ENCODE measurements at places on chromosomes 11 and 22. TPM values are rescaled to one million over a fixed set of nuclear protein-coding genes. Genes with fewer than 3 reads are reported as not detected.
A peak's percentile ranks its signal among the peaks of the same experiment; 100 is the strongest.

DNA sequence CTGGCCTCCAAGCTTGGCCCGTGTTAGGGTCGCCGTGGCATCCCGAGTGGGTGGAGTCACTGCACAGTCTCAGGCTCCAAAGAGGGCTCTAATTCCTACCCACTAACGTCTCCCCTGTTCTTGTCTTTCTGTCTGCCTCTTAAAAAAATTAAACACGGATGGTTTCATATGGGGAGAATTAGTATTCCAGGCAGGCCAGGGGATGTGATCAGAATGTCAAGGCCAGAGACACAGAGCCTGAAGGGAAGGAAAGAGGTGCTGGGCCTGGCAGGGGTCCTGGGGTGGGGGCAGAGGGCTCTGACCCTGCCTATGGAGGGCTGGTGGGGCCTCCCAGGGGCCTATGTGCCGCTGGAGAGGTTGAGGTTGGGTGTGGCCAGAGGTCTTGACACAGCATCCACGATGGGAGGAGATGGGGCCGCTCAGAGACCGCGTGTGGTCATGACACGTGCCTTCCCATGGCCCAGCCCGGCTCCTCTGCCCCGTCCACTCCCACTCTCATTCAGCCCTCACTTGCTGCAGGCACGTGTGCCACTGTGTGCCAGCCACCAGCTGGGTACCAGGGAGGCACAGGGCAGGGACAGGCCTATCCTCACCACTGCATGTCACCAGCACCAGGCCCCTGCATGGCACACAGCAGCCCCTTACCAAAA, 56.5 kb downstream of the FLRT1 start:
- no peak overlapping the region for H3K4me3 ChIP-seq
- H3K27ac ChIP-seq: no peak overlapping the region
- H3K27me3 ChIP-seq: no peaks in the 10 kb centered on the region
- H3K36me3 ChIP-seq: no peaks in the 10 kb centered on the region

- H3K36me3 ChIP-seq: no peaks in the 10 kb centered on the region
- no peaks in the 10 kb centered on the region for H3K27me3 ChIP-seq
- no peak for DNase-seq
- peak overlapping the region; percentile 65 for H3K27ac ChIP-seq
Observed at GRCh38 chr11:126348806-126349582, 6.5 kb upstream of the ST3GAL4 start.

DNA sequence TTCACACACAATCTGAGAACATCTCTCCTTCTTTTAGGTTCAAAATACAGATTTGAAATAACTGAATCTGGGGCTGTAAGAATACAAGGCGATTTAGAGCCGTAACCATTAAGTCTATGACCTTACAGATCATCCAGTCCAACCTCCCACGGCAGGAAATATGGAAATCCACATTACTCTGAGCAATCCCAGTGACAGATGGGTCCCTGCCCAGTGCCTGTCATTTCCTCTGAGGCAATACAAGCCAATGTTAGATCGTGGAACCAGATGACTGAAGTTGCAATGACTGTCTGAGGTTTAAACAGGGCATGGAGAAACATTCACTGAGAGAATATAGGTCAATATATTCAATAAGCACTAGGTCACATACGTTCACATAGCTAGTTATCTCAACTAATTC, 77.4 kb upstream of the OR5AK2 start:
- no peak overlapping the region for H3K4me3 ChIP-seq
- no peak for DNase-seq
- no peak overlapping the region for H3K27ac ChIP-seq
- H3K4me1 ChIP-seq: no peaks in the 10 kb centered on the region

- no peaks in the 10 kb centered on the region for H3K4me1 ChIP-seq
- H3K4me3 ChIP-seq: no peak overlapping the region
- no peaks in the 10 kb centered on the region for H3K27me3 ChIP-seq
- H3K36me3 ChIP-seq: no peaks in the 10 kb centered on the region
- no peak overlapping the region for H3K27ac ChIP-seq
- no peak for DNase-seq
Observed at GRCh38 chr11:69229511-69229910, 64.4 kb upstream of the MYEOV start.

- no peaks in the 10 kb centered on the region for H3K4me1 ChIP-seq
- H3K27ac ChIP-seq: no peak overlapping the region
- H3K36me3 ChIP-seq: peaks cover 6% of the 10 kb centered on the region
- no peaks in the 10 kb centered on the region for H3K27me3 ChIP-seq
- H3K4me3 ChIP-seq: no peak overlapping the region
Observed at GRCh38 chr11:489610-490185, 17.3 kb downstream of the RNH1 start.

DNA sequence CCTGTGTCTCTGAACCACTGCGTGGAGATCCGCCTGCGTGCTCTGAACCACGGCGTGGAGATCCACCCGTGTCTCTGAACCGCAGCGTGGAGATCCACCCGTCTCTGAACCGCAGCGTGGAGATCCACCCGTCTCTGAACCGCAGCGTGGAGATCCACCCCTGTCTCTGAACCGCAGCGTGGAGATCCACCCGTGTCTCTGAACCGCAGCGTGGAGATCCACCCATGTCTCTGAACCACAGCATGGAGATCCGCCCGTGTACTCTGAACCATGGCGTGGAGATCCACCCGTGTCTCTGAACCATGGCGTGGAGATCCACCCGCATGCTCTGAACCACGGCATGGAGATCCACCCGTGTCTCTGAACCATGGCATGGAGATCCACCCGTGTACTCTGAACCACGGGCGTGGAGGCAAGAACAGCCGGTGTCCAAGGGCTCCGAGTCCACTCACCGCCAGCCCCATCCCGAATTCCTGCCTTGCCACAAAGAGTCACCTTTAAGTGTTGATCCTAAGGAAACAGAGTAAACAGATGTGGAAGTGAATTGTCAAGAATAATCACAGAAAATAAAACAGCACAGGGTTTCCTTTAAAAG, 659.4 kb downstream of the BRD1 start:
- no peaks in the 10 kb centered on the region for H3K36me3 ChIP-seq
- H3K27me3 ChIP-seq: peaks cover 21% of the 10 kb centered on the region
- H3K27ac ChIP-seq: no peak overlapping the region
- H3K4me3 ChIP-seq: no peak overlapping the region

Gene RPL27A
- 1,000 TPM for total RNA-seq

GRCh38 chr11:123093739-123094138, 31.8 kb upstream of the HSPA8 start:
- no peaks in the 10 kb centered on the region for H3K4me1 ChIP-seq
- no peaks in the 10 kb centered on the region for H3K27me3 ChIP-seq
- no peak overlapping the region for H3K4me3 ChIP-seq
- no peaks in the 10 kb centered on the region for H3K36me3 ChIP-seq
- no peak overlapping the region for H3K27ac ChIP-seq

DNA sequence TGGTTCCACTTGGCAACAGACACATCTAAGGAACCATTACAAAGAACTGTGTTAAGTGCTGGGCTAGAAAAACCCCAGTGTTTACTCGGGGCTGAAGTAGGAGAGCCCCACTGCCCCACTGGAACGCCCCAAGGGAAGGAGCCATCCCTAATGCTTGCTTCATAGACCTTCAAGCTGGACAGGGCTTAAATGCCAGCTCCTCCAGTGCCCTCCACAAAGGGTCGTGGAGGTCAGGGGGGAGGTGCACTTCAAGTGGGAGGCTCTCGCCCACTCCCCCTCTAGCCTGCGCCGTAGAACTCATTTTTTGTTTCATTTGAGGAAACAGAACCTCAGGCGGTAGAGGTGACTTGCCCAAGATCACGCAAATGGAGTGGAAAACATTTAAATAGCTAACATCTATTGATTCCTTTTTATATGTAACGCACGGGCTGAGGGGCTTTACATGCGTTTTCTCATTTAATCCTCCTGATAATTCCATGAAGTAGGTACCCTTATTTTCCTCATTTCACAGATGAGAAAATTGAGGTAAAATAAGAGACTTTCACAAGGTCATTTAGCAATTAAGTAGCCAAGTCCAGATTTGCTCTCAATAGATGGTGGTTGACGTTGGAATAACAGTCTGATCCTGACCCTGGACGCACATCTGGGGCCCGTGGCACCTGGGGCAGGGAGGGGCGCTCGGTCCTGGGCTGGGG, 545 bp upstream of the ZDHHC13 start:
- no peaks in the 10 kb centered on the region for H3K4me1 ChIP-seq
- H3K36me3 ChIP-seq: no peaks in the 10 kb centered on the region
- H3K27me3 ChIP-seq: no peaks in the 10 kb centered on the region

Gene CRYBB1
- not detected for total RNA-seq

Gene TYMP
- 115 TPM for total RNA-seq

DNA sequence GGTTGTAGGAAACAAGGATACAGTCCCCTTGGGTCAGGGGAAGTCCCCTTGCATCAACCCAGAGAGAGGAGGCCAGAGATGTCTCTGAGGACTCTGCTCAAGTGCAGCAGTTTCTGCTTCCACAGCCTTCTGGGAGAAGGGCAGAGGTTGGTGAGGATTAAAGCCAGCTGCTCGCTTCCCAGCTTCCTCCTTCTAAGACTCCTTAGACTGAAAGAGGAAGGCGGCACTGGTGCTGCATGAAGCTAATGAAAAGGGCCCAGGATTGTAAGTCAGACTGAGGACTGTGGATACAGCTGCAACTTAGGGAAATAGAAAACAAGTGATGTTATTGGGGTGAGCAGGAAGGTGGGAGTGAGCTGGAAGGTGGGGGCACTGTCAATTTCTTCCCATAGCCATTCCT, at the start of gene OR52K1:
OR52K1 (plus strand) TSS at position 202 of the 400 bp plus-strand sequence. CDS start 6,255 bp downstream, outside the sequence.
- no peaks in the 10 kb centered on the region for H3K4me1 ChIP-seq
- no peaks in the 10 kb centered on the region for H3K36me3 ChIP-seq
- no peak for DNase-seq
- H3K27me3 ChIP-seq: no peaks in the 10 kb centered on the region
- no peak within 1 kb of the TSS for H3K27ac ChIP-seq

Gene TMEM126A
- 33.9 TPM for total RNA-seq

DNA sequence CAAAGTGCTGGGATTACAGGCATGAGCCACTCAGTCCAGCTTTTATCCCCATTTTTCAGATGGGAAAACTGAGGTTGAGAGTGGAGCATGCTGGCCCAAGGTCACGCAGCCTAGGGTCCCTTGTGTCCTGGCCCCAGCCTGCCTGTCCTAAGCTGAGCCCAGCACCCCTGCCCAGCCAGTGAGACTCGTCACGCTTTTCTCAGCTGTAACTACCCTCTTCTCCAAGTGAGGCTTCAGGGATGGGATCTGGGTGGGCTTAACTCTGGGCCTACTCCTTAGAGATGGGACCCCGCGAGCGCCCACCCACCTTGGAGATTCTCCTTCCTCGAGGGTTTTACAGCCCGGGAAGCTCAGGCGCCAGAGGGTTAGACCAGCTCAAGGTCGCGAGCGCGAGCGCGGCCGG, 390 bp upstream of the TMEM151A start:
- peaks cover 39% of the 10 kb centered on the region for H3K27me3 ChIP-seq
- H3K4me3 ChIP-seq: peak overlapping the region; percentile 66
- no peak overlapping the region for H3K27ac ChIP-seq
- peaks cover 15% of the 10 kb centered on the region for H3K4me1 ChIP-seq
- no peak for DNase-seq

DNA sequence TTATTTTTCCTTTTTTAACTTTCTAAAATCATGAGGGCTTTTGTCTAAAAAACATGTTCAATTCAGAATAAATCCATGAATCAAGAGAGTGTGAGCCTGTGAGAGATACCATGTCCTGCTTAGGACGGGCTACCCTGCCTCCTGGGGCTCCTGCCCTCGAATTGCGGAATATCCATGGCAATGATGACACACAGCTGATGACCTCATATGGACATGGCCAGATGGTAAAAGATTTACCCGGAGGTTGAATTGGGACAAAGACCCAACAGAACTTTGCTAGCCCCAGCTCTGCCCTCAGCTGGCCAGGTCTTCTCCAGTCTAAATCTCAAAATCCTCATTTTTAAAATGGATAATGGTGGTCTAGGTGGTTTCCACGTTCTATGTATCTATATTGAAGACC, 538.1 kb upstream of the API5 start:
- DNase-seq: no peak
- H3K27me3 ChIP-seq: no peaks in the 10 kb centered on the region
- no peaks in the 10 kb centered on the region for H3K36me3 ChIP-seq

Gene IGLL5
- total RNA-seq: not detected

DNA sequence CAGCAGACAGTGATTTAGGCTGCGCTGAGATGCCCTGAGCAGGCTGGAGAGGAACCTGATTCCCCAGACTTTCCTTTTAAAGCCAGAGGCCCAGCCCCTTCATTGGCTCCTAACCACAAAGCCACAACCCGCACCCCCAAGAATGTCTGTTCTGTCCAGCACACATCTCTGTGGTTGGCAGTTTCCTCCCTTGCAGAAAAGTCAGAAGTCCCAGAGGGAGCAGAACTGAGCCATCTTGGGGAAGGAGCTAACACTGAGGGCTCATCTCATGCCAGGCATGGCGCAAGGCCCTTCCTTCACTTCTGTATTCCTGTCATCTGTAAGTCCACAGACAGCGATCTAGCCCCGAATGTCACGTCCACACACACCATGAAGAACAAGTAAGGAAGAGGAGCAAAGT, 97.1 kb upstream of the SYT13 start:
- H3K27me3 ChIP-seq: peaks cover 9% of the 10 kb centered on the region
- DNase-seq: no peak
- no peak overlapping the region for H3K4me3 ChIP-seq
- no peaks in the 10 kb centered on the region for H3K36me3 ChIP-seq
- H3K27ac ChIP-seq: no peak overlapping the region

Gene ROBO4
- 12.8 TPM for total RNA-seq

Gene RRM1
- total RNA-seq: 52.0 TPM

DNA sequence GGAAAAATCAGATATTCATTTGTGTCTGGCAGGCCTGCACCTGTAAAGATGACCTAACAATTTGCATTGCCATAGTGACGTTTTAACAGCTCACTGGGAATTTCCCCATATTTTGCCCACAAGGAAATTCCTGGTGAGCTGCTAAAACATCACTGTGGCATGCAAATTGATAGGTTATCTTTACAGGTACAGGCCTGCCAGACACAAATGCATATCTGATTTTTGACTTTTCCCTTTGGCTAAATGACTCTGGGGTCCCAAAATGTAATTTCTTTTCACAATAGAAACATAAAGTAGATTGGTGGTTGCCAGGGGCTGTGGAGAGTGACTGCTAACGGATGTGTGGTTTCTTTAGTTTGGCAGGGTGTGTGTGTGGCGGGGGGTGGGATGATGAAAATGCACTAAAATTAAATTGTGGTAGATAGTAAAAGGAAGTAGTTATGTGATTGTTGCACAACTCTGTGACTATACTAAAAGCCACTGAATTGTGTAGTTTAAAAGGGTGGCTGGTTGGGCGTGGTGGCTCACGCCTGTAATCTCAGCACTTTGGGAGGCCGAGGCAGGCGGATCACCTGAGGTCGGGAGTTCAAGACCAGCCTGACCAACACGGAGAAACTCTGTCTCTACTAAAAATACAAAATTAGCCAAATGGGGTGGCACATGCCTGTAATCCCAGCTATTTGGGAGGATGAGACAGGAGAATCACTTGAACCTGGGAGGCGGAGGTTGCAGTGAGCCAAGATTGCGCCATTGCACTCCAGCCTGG, 18.5 kb upstream of the FEZ1 start:
- H3K4me1 ChIP-seq: no peaks in the 10 kb centered on the region
- no peaks in the 10 kb centered on the region for H3K36me3 ChIP-seq
- H3K27ac ChIP-seq: no peak overlapping the region
- H3K4me3 ChIP-seq: no peak overlapping the region
- no peak for DNase-seq

Gene TTC28
- total RNA-seq: 43.3 TPM

Gene FAM180B
- total RNA-seq: 11.2 TPM

Gene SYCE3
- total RNA-seq: not detected

GRCh38 chr11:7654195-7654705, 19.1 kb downstream of the CYB5R2 start:
- H3K4me3 ChIP-seq: no peak overlapping the region
- peaks cover 4% of the 10 kb centered on the region for H3K4me1 ChIP-seq
- H3K27me3 ChIP-seq: no peaks in the 10 kb centered on the region

GRCh38 chr11:22703591-22703990, 37.2 kb downstream of the GAS2 start:
- H3K27me3 ChIP-seq: no peaks in the 10 kb centered on the region
- H3K27ac ChIP-seq: no peak overlapping the region
- no peak for DNase-seq
- H3K4me1 ChIP-seq: no peaks in the 10 kb centered on the region
